CD4-positive, CD25-positive, alpha-beta regulatory T cell (primary cell): ENCODE measurements at places on chromosomes 5 and 9. TPM values are rescaled to one million over a fixed set of nuclear protein-coding genes. Genes with fewer than 3 reads are reported as not detected.

- no peak for DNase-seq
Measured at GRCh38 chr5:179716286-179716685, 16.3 kb upstream of the MAML1 start.

GRCh38 chr5:159240301-159240870 is 22.7 kb upstream of the UBLCP1 start:
- DNase-seq = no peak

- DNase-seq = no peak
Measured at GRCh38 chr5:117624201-117624600, 1049.6 kb upstream of the SEMA6A start.

Gene RXFP3
- not detected for polyA plus RNA-seq

DNA sequence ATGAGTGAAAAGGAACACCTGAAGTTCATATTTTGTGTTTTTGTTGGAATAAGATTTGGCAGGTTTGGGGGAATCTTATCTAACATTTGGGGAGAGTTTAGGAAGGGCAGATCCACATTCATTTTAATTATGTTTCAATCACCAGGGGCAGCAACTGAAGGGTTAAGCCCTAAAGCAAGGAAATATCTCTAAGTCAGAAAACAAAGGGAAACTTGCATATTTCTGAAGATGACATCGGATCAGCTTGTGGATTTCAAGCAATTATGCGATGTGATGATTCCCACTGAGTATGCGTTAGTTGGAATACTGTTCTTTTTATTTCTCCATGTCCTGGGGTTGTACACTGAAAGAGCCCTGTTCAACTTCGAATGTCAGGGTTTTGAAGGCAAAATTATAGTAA is 59.8 kb upstream of the NFIB start:
- DNase-seq = no peak

Gene FBN2
- not detected for polyA plus RNA-seq

GRCh38 chr5:118060833-118061232 is 927.5 kb downstream of the DTWD2 start:
- no peak for DNase-seq

- DNase-seq = no peak
Measured at GRCh38 chr5:60943624-60944023, 1.2 kb downstream of the ERCC8 start.

- no peak for DNase-seq
Measured at GRCh38 chr5:177546258-177546741, 8.1 kb downstream of the FAM193B start.

DNA sequence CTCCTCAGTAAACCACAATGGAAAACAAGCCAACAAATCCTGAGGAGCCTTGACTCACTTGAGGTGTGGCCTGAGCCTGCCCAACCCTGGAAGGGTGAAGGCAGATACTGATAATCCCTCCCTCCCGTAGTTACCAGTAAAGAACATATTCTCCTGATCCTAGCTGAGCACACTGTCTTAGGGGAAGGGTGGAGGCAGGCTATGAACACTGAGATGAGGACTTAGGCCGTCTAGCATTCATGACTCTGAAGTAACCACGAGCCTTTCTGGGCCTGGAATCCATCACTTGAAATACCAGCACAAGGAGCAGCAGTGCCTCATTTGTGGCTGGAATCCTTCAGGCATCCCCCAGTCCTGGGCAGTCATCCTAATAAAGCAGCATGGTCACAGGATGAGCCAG is 124.5 kb upstream of the PRLR start:
- DNase-seq = no peak

GRCh38 chr9:97419309-97419867 is 7.5 kb downstream of the TDRD7 start:
- no peak for DNase-seq

DNA sequence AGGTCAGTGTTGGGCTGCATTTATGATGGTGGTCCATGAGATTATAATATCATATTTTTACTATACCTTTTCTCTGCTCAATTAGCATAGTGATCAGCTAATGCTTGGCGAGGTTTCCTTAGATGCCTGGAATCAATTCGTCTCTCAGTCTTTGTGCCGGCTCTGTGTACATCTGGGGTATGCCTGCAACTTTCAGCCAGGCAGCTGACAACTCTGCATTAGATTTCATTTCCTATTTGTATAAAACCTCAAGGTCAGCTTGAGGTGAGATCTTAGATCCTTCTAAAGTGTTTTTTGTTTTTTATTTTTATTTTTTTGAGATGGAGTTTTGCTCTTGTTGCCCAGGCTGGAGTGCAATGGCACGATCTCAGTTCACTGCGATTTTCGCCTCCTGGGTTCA is 86.8 kb downstream of the MELK start:
- DNase-seq = no peak
